A673 (cell line): ENCODE measurements at places on chromosomes 7 and 10.

GRCh38 chr10:22617051-22617450, 97.3 kb downstream of the PIP4K2A start:
- DNase-seq, result peak; percentile 72

- DNase-seq, result no peak
Measured at GRCh38 chr7:156356551-156356950, 284.0 kb upstream of the RNF32 start.

GRCh38 chr10:66926841-66927240, 1.0 kb downstream of the LRRTM3 start:
- DNase-seq, result no peak

GRCh38 chr10:69516316-69516715, 56.9 kb downstream of the NEUROG3 start:
- peak; percentile 46 for DNase-seq

DNA sequence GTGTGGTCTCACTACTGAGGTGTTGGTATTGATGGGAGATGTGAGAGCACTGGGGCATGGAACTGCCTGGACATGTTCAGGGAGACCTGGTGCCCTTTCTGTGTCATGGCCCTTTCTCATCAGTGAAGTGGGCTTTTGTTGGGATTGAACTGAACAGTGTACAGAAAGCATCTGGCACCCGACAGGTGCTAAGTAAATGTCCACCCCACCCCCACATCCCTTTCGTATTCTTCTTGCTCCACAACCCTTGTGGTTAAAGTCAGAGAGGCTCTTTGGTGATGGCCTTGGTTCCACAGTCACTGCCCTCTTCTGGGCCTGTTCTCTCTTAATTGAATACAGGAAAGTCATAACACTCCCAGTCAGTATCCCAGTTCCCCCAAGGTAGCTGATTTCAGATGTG, 5.4 kb downstream of the NOM1 start:
- no peak for DNase-seq

DNA sequence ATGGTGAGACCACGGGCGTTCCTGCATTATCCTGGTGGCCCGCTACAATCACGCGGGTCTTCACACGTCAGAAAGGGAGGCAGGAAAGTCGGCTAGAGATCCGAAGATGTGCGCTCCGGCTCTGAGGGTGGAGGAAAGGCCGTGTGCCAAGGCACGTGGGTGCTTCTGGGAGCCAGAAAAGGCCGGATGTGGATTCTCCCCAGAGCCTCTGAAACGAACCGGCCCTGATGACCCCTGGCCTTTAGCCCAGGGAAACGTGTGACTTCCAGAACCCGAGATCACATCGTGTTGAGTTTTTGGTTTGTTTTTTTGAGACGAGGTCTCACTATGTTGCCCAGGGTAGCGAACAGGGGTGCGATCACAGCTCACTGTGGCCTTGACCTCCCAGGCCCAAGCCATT, 244.2 kb downstream of the ELFN1 start:
- DNase-seq, result no peak

DNA sequence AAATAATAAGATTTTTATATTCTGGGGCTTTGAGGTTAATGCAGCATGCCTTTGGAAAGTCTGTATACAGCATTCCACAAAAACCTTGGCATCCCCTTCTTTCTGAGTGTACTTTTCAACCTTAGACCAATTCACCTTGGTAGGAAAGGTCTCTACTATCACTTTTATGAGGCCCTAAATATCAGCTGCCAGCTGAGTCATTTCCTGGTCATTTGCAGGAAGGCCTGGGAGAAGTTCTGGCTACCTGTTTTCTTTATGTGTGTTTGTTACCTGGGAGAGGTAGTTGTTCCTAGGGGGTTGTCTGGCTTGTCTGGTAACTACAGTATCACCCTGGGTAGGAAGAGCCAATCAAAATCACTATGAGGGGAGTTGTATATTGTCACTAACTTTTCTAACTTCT, 4.1 kb downstream of the SPAM1 start:
- no peak for DNase-seq

DNA sequence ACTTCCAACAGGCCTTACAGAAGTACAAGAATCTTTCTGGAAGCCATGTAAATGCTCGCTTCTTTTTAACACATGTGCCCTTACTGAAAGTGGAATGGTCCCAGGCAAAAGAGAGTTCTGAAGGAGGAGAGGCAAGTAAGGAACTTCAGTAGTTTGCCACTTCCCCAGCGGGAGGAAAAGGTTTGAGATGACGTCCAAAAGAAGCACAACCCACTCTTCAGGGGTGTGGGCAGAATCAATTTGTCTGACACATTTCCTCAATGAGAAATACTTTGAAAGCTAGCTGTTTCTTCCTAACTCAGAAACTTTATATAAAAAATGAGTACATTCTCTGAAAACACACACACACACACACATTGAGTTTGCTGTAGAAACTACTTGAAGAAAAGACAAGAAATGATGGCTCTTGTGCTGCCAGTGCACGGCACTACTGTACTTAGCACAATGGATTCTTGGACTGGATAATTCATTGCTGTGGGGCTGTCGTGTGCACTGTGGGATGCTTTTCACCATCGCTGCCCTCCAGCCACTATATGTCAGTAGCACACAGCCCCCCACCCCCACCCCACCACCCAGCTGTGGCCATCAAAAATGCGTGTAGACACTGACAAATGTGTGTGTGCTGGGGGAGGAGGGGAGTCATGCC, 183.0 kb downstream of the SRPK2 start:
- DNase-seq, result no peak

DNA sequence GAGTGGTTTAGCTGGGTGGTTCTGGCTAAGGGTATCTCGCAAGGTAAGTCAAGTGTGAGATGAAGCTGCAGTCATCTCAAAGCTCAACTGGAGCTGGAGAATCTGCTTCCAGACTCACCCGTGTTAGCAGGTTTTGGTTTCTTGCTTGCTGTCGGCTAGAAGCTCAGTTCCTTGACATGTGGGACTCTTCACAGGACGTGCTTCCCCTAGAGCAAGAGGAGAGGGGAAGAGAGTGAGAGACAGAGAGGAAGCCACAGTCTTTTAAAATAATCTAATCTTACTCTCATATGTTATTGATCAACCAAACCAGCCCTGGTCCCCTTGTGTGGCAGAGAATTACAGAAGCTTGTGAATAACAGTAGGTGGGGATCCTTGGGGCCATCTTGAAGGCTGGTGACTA, 199.5 kb downstream of the REEP3 start:
- DNase-seq, result no peak

GRCh38 chr10:21975378-21975990, 28.0 kb downstream of the DNAJC1 start:
- DNase-seq, result peak; percentile 23

DNA sequence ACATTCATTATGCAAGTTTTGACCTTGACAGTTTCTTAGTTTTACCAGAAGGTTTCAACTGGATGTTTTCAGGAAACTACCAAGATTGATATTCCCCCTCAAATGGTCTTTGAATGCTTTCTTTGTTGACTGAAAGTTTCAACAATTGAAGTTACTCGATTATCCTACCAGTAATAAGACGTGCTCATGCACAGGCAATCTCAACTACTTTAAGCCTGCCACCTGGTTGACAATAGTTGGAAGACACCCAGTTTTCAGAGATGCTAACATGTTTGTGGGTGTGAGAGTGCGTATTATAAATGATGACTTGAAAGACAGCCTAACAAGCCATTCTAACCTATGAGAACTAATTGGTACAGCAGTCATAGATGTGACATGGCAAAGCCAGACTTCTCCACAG, 73.4 kb upstream of the ITPRID1 start:
- DNase-seq, result no peak

GRCh38 chr7:47474937-47475879, 106.7 kb downstream of the TNS3 start:
- DNase-seq, result no peak

- DNase-seq, result no peak
Measured at GRCh38 chr7:74617180-74617744, 40.3 kb upstream of the GTF2I start.

- no peak for DNase-seq
Measured at GRCh38 chr10:73219384-73219783, 27.7 kb downstream of the DNAJC9 start.

DNA sequence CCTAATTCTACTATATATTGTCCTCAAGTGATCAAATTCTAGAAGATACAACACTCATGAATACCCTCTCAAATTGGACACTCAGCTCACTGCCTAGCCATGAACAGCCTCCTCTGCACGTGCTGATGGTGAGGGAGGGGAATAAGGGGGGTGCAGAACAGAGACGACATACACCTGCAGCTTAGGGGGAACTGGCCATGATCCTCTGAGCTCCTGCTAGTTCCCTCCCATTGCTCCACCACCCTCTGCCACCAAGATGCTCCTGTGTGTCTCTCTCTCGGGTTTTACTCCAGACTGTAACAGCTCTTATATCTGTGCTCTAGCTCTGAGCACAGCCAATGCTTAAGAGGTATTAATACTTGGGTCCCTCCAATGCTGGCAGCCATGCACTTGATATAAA, 70.7 kb downstream of the VOPP1 start:
- DNase-seq, result no peak

DNA sequence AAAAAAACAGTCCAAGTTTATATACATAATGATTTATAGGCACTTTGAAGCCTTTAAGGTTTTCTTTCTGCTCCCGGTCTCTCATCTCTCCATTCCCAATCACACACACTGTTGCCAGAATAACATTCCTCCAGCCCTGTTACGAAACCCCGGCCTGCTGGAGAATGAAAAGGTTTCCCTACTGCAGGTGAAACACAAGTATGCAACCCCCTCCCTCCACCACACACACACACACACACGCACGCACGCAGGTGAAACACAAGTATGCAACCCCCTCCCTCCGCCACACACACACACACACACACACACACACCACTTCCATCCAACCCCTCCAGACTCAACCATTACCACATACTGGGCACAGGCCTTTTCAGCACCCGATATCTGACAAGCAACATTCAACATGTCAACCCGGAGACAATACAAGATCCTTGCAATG, 87.5 kb downstream of the PARD3 start:
- DNase-seq, result no peak

- peak; percentile 26 for DNase-seq
Measured at GRCh38 chr7:87564296-87564963, 36.3 kb downstream of the ABCB1 start.

- DNase-seq, result peak; percentile 12
Measured at GRCh38 chr10:96626795-96627194, 40.0 kb upstream of the TM9SF3 start.

GRCh38 chr7:129368389-129368986, 65.7 kb upstream of the STRIP2 start:
- DNase-seq, result no peak

DNA sequence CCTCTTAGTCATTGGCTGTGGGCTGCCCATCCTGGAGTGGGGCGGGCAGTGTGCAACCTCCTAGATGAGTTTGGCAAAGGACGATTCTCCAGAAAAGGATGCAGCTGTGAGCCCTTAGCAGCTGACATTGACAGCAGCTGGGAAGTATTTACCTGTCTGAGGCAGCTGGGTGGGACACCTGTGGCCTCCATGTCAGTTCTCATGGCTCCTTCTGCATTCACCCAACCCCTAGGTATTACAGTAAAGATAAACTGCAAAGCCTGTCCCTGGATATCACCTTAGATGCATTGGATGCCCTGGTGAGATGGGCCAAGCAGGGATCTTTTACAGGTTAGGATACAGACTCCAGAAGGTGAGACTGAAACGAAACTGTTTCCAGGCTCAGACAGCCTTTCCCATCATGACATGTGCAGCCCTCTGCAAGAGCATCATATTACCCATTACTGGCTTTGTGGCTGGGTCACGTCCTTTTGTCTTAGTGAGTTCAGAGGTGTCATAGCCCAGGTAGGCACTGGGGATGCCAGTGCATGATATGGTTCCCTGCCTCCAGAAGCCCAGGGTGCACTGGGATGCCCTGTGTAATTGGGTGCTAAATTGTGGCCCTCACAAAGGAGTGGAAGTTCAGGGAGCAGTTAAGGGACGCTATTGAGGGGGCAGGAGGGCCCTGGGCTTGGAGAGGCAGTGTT, 28.9 kb downstream of the MINDY4 start:
- no peak for DNase-seq

- DNase-seq, result peak; percentile 17
Measured at GRCh38 chr7:126657599-126658358, 595.0 kb downstream of the GRM8 start.

- DNase-seq, result no peak
Measured at GRCh38 chr10:132461683-132462231, 64.8 kb downstream of the PWWP2B start.

DNA sequence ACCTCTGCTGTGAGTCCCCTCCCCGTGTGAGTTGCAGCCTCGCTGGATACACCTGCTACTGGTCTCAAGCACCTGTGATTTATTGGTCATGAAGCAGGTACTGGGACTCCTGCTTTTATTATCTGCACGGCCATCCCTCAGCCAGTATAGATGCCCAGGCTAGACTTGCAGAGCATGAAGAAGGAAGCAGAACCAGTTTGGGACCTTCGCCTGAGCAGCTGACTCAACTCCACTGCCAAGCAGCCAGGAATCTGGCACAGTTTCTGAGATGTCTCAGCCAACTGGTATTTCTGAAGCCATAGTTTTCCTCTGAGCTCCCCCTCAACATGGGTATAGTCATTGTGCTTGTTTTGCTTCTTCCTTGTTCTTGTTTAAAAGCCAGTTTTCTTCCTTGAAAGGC, 28.0 kb upstream of the SLC39A12 start:
- no peak for DNase-seq

DNA sequence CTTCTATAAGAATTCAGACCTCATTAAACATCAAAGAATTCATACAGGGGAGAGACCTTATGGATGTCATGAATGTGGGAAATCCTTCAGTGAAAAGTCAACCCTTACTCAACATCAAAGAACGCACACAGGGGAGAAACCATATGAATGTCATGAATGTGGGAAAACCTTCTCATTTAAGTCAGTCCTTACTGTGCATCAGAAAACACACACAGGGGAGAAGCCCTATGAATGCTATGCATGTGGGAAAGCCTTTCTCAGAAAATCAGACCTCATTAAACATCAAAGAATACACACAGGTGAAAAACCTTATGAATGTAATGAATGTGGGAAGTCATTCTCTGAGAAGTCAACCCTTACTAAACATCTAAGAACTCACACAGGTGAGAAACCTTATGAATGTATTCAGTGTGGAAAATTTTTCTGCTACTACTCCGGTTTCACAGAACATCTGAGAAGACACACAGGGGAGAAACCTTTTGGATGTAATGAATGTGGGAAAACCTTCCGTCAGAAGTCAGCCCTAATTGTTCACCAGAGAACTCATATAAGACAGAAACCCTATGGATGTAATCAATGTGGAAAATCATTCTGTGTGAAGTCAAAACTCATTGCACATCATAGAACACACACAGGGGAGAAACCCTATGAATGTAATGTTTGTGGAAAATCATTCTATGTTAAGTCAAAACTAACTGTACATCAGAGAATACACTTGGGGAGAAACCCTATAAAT, 24.1 kb downstream of the ZNF37A start:
- no peak for DNase-seq

GRCh38 chr10:1600861-1601260, 136.5 kb downstream of the ADARB2 start:
- DNase-seq, result no peak

- DNase-seq, result no peak
Measured at GRCh38 chr10:106777841-106778240, 386.7 kb downstream of the SORCS1 start.

GRCh38 chr10:14385596-14386593, 55.2 kb upstream of the FRMD4A start:
- peak; percentile 25 for DNase-seq
